Fibroblast of skin of left quadriceps (primary cell): ENCODE measurements at places on chromosomes 6 and 20.

GRCh38 chr6:10591422-10592160, 70.4 kb downstream of the GCNT2 start:
- no peak for DNase-seq

DNA sequence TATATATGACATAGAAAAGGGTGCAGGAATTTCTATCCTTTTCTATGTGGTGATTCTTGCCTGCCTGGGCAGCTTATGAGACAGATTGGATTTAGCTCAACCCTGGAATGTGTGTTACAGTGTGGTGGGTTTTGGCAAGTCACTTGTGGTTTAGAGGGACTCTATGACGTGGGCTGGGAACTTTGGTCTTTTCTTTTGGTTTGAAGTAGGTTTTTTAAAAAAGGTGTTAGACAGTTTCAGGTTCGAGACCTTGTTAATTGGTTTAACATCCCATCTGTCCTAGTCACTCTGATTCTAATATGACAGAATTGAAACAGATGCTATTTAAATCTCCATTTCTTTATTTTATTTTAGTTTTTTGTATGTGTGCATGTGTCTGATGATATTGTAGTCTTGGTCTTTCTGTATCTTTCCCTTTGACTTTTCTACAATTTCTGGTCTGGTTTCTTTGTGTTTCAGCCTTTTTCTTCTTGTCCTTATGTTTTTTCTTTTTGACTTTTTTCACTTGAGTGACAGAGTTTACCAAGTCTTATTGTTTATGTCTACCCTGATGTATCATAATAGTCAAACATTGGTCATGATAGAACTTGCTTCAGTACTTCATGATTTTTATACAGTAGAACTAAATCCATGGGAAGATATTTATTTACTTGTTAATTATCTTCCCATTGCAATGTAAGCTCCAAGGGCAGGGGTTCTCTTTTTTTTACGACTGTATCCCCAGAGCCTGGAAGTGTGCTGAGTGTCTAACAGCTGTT, 174.3 kb downstream of the CDKAL1 start:
- DNase-seq: no peak

GRCh38 chr6:106273087-106273486, 52.5 kb downstream of the ATG5 start:
- DNase-seq: no peak

DNA sequence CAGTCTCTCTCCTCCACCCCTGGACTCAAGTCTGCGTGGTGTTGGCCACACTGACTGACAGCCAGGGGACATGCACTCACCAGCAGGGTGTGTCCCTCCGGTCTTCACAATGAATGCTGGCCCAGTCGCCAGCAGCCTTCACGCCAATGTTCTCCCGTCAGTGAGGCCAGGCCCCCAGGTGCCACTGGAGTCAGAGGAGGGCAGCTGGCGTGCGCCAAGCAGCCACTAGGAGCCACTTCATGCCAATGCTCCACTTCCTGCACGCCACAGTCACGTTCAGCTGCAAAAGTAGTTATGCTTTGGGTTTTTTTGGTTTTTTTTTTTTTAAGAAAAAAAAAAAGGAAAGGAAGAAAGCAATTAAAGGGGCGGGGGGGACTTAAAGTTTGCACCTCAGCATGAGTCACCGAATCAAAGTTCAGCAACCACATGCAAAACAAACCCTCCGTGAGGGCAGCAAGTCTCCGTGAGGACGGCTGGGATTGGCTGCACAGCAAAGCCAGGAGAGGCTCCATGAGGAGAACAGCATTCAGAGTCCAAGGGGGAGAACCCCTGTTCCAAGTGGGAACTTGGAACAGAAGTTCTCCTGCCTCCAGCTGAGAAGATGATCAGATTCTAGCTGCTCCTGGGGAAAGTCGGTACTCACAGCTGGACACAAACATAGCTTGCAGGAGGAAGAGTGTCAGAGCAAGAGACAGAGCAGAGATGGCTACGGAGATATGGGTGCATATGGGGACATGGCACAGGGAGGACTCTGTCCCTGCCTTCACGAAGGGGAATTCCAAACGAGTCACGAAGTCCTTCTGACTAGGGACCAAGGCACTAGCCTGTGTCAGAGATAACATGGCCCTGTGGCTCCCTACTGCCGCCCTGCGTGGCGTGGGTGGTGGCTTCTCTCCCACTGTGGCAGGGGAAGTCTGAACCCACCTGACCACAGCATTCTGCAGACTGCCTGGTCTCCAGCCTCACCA, at the start of gene ZC3H12D:
Gene ZC3H12D (minus strand): TSS at position 282 of the 968 bp plus-strand sequence. CDS start 10,471 bp downstream, outside the sequence.
- DNase-seq: no peak

DNA sequence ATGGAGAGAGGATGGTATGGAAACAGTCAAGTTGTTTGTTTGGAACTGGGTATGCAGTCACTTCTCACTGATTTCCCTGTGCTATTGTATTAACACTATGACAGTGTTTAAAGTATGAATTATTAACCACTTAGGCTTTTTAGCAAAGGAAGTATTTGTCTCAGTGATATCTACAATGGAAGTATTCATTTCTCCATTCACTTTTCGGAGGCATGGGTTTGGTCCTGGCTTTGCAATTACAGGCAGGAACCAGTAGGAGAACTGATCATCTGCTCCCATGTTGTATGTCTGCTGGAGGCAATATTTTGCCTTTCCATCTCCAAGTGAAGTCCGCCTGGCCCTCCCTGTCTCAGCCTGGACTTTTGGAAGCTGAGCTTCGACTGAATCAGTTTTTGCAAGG, 30.6 kb upstream of the EXOC2 start:
- no peak for DNase-seq

DNA sequence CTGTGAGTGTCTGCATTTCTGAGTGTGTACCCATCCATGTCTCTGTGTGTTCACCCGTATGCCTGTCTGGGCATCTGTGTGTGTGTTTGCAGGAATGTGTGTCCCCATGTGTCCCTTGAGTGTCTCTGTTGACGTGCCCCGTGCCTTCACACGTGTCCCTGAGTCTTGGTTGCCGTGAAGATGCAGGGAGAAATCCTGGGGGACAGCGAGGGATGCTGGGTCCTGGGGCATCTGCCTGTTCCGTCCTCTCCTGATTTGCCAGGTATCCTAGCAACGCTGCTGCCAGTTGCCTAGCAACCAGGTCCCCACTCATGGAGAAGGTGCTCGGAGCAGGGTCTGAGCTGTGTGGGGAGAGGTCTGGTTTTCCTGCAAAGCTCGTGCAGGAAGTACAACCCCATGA, 6.0 kb upstream of the LKAAEAR1 start:
- DNase-seq: no peak

DNA sequence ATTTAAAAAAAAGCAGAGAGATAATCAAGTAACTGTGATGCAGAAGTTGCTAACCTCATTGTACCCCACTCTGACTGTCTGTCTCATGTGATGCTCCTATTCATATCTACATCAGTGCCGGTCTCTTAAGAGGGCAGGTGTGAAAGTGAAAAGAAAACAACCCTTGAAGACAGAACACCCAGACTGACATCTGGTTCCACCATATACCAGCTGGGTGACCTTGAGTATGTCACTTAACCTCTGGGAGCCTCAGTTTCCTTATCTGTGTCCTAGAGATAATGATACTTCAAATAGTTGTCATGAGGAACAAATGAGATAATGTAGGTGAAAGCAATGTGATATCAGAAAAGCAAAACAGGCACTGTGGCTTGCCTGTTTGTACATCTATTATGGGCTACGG, 426.8 kb upstream of the SOX4 start:
- no peak for DNase-seq

- DNase-seq: no peak
Observed at GRCh38 chr6:138724015-138724414, 49.6 kb upstream of the CCDC28A start.

DNA sequence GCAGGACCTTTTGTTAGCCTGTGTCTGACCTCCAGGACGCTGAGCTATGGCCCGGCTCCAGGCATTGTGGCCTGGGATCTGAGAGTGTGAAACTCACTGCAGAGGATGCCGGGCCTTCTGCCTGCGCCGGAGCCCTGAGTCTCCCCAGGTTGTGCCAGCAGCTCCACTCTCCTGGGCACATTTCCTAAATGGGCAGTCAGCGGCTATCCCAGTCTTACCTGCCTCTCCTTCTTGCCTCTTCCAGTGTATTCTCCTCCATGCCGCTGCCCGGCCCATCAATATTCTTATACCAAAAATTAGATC, 397.8 kb downstream of the CDH4 start:
- no peak for DNase-seq
